ENCODE measurements at places on chromosomes 11 and 22.

- DNase-seq: peak; percentile 10
Measured at GRCh38 chr11:61752117-61752924, at the start of gene MYRF. Gene MYRF (plus strand): TSS chr11:61752636. CDS start chr11:61752745, 109 bp downstream.

GRCh38 chr11:18132341-18132740 lies at the start of gene MRGPRX3:
Gene MRGPRX3 (plus strand): TSS chr11:18132571. CDS start chr11:18137203, 4,632 bp downstream.
- DNase-seq: peak; percentile 3

DNA sequence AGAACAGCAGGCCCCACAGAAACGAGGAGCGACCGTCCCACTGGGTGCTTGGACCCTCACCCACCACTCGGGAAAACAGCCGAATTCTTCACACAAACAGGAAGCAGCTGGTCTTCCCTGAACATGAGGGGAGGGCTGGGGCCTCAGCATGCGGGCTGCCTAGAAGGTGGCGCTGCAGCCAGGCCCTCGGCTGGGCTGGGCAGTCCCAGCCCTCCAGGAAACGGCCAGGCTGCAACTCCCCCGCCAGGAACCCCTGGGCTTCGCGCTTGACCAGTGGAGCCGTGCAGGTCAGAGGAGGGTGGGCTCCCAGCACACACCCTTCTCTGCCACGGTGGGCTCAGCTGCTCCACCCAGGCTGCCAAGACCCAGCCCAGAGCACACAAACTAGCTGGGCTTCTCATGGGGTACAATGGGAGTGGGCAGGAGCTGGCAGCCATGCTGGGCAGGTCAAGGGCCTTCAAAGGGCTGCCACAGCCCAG lies 29.6 kb downstream of the IGF2 start:
- DNase-seq: no peak

- peak; percentile 26 for DNase-seq
Measured at GRCh38 chr22:32836280-32837123, 35.0 kb downstream of the TIMP3 start.

All from fibroblast of mammary gland (primary cell).